Kidney capillary endothelial cell (primary cell): ENCODE measurements at places on chromosomes 3 and 15.
A peak's percentile ranks its signal among the peaks of the same experiment; 100 is the strongest.

DNA sequence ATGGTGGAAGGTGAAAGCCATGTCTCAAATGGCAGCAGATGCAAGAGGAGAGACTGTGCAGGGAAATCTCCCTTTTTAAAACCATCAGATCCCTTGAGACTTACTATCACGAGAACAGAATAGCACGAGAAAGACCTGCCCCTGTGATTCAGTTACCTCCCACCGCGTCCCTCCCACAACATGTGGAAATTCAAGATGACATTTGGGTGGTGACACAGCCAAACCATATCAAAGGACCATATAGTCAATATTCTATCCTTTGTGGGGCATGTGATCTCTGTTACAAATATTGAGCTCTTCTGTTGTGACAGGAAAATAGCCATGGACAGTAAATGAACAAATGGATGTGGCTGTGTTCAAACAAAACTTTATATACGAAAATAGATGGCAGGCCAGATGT, 77.2 kb upstream of the ACKR4 start:
- no peak for DNase-seq

DNA sequence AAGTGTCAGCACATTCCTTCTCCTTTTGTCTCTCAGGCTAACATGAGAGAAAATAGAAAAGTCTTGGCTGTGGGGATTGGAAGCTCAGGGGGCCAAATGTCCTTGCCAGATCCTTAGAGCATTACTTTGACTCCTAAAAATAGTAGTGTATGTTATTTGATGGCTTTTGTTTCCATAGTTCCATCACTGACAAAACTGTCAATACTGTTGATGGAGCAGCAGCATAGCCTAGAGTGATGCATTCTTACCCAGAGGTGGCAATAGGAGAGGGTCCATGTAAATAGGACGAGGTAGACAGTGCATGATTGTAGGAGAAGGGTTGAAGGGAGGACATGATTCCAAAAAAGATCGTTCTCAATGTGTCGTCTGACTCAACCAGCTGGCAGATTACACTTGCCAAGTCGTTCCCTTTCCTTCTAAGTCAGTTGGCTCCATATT, 282.7 kb upstream of the TPRG1 start:
- no peak for DNase-seq

DNA sequence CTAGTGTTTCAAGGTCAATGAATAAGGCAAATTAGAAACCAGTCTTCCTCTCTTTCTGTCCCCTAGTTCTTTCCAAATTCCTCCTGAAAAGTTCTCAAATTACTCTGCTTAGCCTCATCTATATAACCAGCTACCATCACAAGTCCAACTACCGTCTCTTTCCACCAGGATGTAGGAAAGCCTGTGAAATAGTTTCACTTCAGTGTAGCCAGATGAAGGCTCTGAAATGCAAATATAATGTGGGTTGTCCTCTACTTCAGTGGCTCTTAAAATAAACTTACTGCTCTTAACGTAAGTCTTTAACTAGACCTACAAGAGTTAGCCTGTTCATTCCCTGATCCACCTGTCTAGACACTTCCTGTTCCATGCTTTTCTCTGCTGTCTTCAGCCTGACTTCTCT, 827.7 kb downstream of the ROBO1 start:
- no peak for DNase-seq

GRCh38 chr3:193229851-193230420, 11.1 kb upstream of the PLAAT1 start:
- peak; percentile 30 for DNase-seq

GRCh38 chr3:155034786-155035185, 45.3 kb upstream of the MME start:
- DNase-seq: no peak

DNA sequence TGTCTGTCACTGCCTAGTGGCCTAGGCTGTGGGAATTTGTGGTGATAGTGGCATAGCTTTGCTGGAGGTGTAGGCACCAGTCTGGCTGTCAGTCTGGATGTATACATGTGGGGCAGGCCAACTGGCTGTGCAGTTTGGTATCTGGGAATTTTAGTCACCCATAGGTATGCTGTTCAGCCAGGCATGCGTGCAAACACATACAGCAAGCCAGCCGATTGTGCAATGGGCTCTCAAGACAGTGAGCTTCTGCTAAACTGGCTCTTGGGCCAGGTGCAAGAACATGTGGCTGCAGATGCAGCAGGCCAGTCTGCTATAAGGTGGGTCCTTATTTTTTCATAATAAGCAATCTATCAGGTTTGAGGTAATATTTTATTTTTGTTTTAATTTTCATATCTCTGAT, 87.1 kb upstream of the PLSCR5 start:
- no peak for DNase-seq

DNA sequence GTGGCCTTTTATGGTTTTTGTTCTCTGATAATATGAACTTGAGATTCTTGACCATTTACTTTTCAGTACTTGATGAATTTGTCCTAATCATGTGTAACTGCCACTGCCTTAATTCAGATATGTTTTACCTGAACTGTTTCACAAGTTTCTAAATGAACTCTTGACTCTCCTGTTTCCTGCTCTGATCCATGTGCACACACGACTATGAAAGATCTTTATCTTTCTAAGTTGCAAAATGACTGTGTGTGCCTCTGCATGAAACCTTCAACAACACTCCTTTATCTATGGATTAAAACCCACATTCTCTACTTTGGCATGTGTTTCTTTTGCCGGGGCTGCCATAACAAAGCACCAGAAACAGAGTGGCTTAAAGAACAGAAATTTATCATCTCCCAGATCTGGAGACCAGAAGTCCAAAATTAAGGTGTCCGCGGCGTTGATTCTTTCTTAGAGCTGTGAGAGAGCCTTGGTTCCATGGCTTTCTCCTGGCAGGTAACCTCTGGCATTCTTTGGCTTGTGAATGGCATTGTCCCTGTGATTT, 275.0 kb downstream of the ADAMTSL3 start:
- DNase-seq: no peak

GRCh38 chr3:133506215-133506901, 67.1 kb upstream of the CDV3 start:
- peak; percentile 62 for DNase-seq

DNA sequence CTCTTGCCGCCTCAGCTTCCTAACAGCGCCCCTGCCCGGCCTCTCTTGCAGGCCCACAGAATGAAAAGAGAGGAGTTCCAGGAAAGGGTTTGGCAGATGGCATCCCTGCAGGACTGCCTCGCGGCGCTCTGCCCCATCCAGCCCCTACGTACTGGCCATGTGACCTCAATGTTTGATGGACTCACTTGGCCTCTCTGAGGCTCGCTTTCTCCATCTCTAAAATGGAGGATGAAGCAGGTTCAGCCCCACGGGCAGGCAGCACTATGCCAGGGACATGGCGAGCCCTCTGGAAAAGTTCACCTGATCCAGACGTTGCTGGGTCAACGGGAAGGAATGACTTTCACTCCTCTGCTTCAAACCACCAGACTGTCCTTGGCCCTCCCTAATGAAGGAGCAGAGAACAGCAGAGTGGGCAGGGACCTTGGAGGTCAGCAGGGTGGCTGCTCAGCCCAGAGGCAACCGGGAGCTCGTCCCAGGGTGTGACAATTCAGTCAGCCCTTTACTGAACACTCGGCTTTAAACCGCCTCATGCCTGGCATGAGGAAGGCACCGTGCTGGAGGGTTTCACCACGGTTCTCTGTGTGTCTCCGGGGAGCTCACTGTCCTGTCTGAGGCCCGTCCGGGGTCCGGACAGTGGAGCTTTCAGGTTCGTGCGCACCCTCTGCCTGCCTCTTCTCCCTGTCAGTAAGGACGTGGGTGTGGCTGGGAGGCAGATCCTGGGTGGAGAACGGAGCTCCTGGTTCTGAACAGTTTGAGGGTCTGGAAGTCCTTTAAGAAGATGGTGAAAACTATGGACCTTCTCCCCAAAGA, 101.3 kb downstream of the LINGO1 start:
- no peak for DNase-seq

GRCh38 chr3:124545891-124546290, 184.4 kb upstream of the UMPS start:
- DNase-seq: no peak

- DNase-seq: no peak
Observed at GRCh38 chr3:187507905-187508304, 139.7 kb downstream of the RTP4 start.

- no peak for DNase-seq
Observed at GRCh38 chr3:105772635-105773034, 96.2 kb downstream of the CBLB start.

- no peak for DNase-seq
Observed at GRCh38 chr3:148173851-148174250, 523.9 kb upstream of the AGTR1 start.

GRCh38 chr3:99777210-99777549, 40.5 kb upstream of the CMSS1 start:
- DNase-seq: no peak

DNA sequence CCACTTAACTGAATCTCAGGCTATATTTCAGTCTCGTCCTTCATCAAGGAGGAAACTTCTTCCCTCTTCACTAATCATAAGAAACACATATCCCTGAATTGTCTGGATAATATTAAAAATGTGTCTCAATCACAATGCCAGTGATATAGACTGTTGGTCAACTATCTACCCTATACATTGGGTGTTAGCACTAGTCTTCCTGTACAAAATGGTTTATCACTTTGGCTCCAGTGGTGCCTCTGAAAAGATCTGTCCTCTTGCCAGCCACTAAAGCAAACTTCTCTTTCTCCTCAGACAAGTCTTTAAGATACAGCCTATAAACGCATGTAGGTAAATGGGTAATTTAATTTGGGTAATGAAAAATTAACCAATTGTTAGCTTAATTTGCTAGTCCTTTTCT, 156.6 kb downstream of the MECOM start:
- no peak for DNase-seq

- DNase-seq: no peak
Observed at GRCh38 chr15:101439920-101440319, 49.6 kb downstream of the PCSK6 start.

GRCh38 chr3:177647341-177647740, 450.1 kb upstream of the TBL1XR1 start:
- DNase-seq: no peak

GRCh38 chr3:21542656-21543379, 208.2 kb downstream of the ZNF385D start:
- no peak for DNase-seq

GRCh38 chr3:117788506-117788905, 1078.9 kb downstream of the TUSC7 start:
- DNase-seq: no peak

GRCh38 chr3:186953011-186953487, 22.7 kb downstream of the ST6GAL1 start:
- DNase-seq: peak; percentile 81

GRCh38 chr3:49362561-49362960, 4.4 kb upstream of the GPX1 start:
- DNase-seq: no peak

GRCh38 chr15:83324799-83325198, 40.3 kb upstream of the BNC1 start:
- no peak for DNase-seq

- no peak for DNase-seq
Observed at GRCh38 chr3:154967090-154967489, 113.0 kb upstream of the MME start.

DNA sequence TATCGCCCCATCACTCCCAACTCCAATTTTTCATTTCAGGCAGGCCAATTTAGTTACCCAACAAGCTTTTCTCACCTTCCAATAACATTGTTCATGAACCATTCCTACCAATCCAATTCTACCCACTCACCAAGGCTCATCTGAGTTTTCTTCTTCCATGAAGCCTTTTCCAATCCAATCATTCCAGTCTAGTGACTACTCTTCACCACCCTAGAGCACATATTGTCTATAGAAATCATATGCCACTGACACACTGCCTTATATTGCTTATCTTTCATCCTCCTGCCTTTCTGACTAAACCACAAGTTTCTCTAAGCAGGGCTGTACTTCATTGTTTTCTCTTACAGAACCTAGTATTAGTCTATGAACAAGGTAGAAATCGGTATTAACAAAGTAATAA, 11.4 kb downstream of the CCDC14 start:
- no peak for DNase-seq

- no peak for DNase-seq
Observed at GRCh38 chr15:41847981-41848380, 9.3 kb downstream of the PLA2G4B start.

GRCh38 chr3:53616971-53617892, 122.8 kb downstream of the CACNA1D start:
- no peak for DNase-seq

DNA sequence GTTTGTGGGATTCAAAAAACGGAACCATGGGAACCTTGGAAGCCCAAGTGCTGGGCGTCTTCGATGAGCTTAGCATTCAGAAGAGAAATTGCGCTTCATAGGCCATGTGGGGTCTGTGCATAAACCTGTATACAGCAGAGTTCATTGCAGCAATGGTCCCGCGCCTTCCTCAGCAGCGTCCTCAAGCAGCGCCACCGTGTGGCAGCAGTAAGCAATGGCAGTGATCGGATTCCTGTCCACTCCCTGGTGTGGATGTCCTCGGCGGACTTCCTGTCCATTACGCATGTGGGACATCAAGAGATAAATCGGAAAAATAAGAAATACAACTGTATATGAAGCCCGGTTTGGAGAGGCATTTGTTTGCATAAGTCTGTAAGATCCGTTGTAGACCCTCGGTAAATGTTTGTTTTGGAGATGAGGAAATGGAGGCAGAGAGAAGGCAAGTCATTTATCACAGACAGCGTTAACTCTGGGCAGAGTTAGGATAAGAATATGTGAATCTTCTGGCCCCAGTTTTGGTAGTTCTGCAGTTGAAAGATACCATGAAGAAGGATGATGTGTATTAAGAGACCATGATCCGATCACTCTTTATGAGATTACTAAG, 57.7 kb downstream of the CNTN4 start:
- DNase-seq: no peak

GRCh38 chr3:196609343-196609775, 30.1 kb upstream of the NRROS start:
- DNase-seq: peak; percentile 80

GRCh38 chr15:63977119-63977518, 69.2 kb downstream of the DAPK2 start:
- DNase-seq: no peak

GRCh38 chr15:100143378-100143777, 198.4 kb downstream of the ADAMTS17 start:
- no peak for DNase-seq

DNA sequence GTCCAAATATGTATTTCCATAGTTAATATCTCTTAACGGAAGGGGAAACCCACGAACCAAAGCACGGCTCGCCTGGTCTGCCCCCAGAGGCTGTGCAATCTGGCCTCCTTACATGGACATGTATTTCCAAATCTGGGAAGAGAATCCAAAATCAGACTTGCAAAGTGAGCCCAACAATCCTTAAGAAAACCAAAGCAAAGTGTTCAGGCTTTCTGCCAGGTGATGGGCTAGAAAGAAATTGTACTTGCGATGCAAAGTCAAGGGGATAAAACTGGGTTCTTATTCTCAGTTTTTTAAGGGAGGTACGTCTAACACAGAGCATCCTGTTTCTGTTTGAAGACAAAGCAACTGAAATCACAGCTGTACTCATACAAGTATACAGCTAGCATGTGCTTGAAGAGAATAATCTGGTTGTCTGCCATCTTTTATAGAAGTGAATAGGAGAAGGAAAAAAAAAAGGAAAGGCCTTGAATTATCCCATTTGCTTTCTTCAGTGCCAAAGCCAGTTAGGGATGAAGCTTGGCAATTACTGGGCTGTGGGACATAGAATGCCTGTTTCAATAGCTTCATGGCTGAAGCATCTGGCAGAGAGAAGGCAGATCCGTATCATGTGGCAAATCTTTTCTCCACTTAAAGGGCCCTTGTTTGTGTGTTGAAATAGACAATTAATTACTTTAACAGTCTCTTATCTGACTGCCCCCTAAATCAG, 48.4 kb downstream of the LRIG1 start:
- no peak for DNase-seq
